ENCODE measurements at places on chromosomes 7 and 10.
A peak's percentile ranks its signal among the peaks of the same experiment; 100 is the strongest.

DNA sequence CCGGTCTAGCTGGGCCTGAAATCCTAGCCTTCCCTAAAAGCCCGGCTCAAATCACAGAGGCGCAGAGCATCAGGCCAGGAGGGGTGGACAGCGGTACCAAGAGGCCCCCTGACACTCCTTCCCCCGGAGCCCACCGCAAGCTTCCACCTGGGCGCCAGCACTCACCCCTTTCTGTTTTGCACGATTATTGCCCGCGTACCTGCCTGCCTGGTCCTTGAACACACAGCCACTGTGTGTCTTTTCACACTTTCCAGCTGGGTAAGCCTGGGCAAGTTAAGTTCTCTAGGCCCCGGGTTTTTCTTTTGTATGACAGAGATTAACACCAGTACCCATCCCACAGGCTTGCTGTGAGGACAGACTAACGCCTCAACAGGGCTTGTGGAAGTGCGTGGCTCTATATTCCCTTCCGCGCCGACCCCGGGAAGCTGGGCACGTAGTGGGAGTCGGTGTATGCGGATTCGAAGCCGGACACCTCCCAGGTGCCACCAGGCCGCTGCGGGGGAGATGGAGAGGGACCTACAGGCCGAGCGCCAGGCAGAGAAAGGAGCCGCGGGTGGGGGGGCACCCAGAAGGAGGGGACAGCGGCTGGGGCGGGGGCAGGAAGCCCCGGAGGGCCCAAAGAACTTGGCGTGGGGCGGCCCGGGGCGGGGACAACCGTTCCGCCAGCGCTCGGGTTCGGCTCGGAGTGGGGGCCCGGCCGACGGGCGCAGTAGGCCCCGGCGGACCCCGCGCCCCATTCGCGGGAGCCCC lies 792 bp downstream of the ZNF746 start:
- ATAC-seq = peak; percentile 50

GRCh38 chr10:110087682-110088081 lies 79.9 kb downstream of the ADD3 start:
- ATAC-seq = no peak

- ATAC-seq = peak; percentile 51
These were observed 238.4 kb upstream of the ZMIZ1 start for GRCh38 chr10:78830062-78830975.

GRCh38 chr7:80967071-80967916 lies 48.4 kb upstream of the SEMA3C start:
- no peak for ATAC-seq

DNA sequence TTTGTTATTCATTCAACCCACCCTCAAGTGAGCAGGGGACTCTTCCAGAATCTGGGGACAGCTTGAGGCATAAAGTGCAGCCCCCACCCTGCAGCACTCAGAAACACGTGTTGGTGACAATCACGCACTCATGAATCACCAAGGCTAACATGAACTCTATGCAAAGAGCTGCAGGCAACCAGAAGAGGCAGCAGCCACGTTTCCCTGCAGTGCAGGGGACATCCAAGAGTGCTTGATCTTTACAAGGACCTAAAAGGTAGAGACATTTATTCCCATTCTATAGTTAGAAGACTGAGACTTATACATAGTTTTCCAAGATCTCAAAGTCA lies 135.2 kb upstream of the GDF10 start:
- no peak for ATAC-seq

DNA sequence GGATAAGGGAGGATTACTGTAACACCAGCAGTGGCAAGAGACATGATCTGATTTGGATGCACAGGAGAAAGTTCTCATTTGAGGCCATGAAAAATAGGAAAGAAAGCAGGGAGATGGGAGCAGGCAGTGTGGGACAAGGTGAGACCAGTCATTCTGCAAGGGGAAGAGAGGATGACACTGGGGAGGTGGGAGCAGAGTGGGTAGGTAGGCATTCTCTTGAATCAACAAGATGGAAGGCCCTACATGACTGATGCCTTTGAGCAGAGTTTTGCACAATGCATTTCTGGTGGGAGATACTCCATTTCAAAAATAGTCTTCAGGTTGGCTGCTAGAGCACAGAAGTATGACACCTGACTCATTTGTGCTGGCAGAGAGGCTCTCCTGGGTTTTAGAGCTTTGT lies 10.5 kb downstream of the RPS24 start:
- ATAC-seq = peak; percentile 6

DNA sequence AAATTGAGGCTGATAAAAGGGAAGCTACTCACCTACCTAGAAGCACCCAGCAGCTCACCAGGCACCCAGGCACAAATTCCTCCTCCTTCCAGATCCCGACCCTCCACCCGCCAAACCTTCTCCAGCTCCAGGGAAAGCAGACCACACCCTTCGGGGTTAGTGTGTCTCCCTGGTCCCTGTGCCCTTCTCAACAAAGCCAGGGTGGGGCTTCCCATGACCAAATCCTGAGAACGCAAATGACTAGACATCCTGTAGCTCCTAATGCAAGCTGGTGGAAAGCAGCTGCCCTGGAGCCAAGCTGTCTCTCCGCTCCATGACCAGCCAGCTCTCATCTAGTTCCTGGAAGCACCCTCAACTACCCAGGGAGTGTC lies 4.4 kb downstream of the TBX20 start:
- no peak for ATAC-seq

- ATAC-seq = no peak
These were observed 34.1 kb upstream of the NMT2 start for GRCh38 chr10:15202639-15203038.

DNA sequence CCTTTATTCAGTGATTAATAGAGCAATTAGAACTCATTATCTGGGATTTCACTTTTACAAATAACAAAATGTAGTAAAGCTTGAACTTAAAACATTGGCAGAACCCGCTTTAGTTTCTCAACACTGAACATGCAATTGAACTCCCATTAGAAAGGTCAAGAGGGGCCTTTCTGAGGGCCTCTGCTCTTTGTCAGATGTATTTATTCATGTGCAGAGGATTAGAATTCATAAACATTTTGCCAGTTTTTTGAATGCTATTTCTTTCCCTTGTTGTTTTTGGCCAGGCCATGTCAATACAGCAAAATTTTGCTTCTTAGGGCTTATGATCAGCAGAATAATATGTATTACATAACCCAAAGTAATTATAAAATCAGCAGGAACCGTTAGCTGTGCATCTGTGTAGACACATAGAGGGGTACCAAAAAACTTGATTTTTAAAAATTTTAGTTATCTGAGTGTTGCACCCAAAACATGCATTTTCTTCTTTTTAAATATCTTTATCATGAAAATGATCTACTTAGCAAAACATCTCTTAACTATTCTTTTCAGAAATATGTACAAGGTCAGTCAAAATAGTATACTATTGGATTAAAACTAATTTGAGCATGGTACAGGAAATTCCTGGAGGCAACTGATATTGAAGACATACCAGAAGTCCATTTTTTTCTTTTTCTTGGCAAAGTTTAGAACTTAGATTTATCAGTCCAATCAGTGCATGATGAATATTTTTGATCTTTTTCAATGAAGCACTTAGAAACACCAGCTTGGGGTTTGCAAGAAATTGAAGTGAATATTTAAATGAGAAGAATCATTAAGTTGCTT lies 177.5 kb downstream of the TWIST1 start:
- peak; percentile 87 for ATAC-seq

DNA sequence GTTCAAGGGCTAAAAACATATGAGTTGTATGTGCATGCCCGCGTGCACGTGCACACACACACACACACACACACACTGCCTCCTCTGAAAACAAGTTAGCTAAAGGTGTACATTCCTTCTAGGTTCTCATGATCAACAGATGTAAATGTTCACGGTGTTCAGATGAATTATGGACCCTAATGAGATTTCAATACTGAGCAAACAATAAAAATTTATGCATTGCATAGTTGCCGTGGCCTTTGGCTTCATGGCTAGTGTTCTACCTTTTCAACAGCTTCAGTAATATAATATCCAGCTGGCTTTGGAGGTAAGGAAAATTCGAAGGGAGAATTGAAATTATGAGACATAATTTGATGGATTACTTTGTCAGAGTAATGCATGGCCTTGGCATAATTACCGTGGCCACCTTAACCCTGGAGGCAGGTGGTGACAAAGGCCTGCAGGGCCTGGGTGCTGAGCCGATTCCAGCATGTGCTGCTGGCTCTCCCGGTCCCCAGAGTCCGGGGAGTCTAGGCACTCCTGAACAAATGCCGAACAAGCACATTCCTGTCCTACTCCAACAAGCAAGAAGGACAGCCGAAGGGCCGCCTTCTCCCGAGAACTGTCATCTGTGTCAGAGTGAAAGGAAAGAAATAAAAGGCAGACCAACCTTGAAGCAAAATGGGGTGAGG lies 166.6 kb upstream of the TCF7L2 start:
- ATAC-seq = no peak

GRCh38 chr10:29157321-29157720 lies 131.5 kb upstream of the LYZL1 start:
- no peak for ATAC-seq

DNA sequence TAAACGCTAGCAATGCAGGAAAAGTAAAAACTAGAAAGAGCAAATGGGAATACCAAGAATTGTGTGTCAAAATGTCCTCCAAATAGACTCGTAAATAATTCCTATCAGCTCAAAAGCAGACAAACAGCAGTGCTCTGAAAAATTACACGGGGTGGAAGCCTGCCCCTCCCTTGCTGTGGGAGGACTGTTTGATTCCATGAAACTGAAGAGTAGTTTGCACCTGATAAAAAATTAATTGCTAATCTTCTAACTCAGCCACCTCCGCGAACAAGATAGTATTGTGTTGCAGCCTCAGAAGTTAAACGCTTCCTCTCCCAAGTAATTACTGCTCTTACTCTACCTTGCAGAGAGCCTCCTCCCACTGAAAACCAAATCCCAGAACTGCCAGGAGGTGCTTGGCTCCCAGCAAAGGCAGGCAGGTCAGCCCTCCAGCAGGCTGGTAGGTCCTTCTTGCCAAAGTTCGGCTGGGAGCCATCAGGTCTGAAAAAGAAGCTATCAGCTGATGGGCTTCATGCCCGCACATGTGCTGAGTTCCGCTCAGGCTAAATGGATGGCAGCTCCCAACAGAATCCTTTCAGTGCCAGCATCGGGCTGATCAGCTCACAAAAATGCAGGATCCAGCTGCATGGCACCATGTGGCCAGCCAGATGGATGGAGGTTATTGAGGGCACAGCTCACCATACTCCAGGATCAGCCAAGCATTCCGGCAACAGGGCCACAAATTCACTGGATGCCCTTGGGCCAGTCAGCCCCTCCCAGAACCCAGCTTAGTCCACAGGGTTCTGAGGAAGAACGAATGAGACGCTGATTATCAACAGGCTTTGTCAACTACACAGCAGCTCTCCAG lies 37.1 kb downstream of the MAD1L1 start:
- no peak for ATAC-seq

DNA sequence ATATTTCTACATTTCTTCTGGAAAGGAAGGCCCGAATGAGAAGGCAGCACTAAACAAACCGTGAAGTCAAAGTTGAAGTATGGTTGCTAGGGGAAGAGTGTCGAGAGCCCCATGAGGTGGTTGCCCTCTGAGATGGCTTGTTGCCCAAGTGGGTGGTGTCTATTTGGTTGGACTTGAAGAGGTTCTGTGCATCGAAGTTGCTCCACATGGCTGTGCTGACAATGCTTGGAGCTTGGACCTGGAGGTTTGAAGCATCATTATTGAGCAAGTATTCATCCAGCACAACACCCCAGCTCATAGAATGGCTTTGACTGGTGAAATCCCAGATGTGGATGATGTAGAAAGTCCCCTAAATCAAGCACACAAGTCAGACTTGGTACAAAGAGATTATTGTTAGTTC lies 165.2 kb upstream of the CDCA7L start:
- ATAC-seq = no peak

DNA sequence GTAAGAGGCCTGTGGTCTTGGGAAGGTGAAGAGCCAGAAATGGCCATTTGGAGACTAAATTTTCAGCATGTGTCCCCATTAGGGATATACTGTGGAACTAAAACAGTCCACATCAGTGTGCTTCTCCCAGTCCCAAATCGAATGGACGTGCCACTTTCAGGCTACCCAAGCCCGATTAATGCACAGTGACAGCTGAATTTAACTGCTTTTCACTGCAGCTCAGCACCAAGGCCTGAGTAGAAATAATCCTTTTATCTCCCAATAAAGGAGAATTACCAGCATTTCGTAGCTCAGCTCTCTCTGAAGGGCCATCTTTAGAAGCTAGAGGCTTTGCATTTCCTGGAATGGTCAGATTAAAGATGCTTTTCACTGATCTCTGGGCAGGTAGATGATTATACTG lies 183.3 kb downstream of the NPSR1 start:
- ATAC-seq = no peak

GRCh38 chr7:152967958-152968357 lies 208.4 kb downstream of the ACTR3B start:
- no peak for ATAC-seq

- peak; percentile 50 for ATAC-seq
These were observed 2.1 kb upstream of the FLNC start for GRCh38 chr7:128827971-128828711.

DNA sequence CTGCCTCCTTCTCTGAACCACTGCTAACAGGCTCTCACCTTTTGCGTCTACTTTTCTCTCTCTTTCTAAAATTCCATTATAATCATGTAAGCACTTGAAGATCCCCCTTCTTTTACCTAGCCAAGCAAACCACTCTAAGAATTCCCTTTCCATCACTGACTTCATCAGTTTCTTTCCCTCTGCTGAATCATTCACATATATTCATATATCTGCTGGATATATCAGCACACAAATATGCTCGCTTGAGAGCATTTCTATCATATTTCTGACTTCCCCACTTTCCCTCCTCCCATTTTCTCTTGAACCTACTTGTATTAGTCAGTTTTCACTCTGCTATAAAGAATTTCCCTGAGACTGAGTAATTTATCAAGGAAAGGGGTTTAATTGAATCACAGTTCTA lies 84.2 kb upstream of the LRRN3 start:
- peak; percentile 87 for ATAC-seq

DNA sequence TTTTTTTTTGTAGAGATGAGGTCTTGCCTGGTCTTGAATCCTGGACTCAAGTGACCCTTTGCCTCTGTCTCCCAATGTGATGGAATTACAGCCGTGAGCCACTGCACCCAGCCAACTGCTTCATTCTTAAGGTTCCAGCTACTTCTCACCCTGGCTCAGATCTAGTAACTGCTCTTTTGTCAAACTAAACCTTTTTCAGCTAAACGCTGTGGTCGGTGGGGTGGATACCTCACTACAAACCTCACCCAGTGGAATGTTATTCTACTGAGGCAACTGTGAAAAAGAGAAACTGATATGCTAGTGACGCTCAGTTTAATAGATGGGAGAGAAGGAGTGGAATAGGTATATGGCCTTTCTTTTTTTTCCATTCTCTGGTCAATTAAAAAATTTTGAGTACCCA lies 1.7 kb upstream of the MRLN start:
- no peak for ATAC-seq

- ATAC-seq = no peak
These were observed 42.0 kb upstream of the PPP2R2D start for GRCh38 chr10:131858583-131859340.

- no peak for ATAC-seq
These were observed 92.0 kb downstream of the DYNC2I1 start for GRCh38 chr7:158948376-158948775.

DNA sequence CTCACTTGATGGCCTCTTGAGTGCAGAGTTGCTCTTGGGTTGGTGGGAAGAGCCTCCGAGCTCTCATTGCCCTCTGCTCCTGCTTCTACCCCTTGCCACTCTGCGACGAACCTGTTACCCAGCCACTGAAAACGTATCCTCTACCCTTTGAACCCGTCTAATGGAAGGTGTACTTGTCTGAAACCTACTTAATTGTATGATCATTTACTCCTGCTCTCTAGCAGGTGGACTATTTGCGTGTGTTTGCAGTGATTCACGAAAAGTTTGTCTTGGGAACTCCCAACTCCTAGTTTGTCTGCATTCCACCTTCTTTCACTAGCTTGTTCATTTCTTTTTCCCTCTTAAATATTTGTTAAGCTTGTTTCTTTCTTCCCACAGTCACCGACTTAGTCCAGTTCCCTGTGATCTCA lies 503 bp downstream of the CROT start:
- peak; percentile 20 for ATAC-seq
